ENCODE measurements at places on chromosomes 5 and 9.

GRCh38 chr5:111076091-111076490, 4.6 kb downstream of the TSLP start:
- DNase-seq = peak; percentile 74

DNA sequence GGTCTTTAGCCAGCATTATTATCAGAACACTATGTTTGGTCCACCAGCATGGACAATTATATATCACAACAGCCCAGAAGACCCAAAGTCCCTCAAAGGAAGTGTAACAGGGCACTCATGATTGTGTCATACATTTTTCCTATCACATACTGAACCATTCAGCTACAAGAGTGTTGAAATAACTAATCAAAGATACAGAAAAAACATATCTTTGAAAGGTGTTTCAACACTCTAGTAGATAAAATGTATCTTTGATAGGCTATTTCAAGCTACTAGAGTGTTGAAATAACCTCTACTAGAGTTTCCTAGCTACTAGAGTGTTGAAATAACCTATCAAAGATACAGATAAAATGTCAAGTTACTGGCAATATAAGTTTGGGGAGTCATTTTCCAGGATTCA, 545.0 kb downstream of the PRR16 start:
- no peak for DNase-seq

- no peak for DNase-seq
Observed at GRCh38 chr5:108661024-108661423, 86.7 kb upstream of the FER start.

GRCh38 chr9:34403554-34404380, 27.1 kb upstream of the MYORG start:
- peak; percentile 58 for DNase-seq

- no peak for DNase-seq
Observed at GRCh38 chr5:10726179-10726912, 34.7 kb downstream of the DAP start.

DNA sequence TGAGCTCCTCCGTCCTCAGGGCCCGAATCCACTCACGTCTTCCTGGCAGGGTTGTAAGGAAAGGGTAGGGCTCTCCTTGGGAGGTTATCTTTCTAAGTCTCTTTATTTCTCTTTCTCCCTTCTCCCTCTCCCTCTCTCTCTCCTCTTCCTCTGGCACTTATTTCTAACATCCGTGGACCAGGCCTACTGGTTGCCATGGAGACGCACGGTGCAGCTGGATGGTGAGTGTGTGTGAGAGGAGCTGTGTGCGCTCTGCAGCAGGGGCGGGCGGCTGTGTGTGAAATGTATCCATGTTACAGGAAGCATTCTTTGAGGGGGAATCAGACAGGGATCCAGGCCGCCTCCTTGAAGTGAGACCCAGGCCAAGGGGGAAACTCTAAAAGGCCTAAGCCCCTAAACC, 32.2 kb downstream of the PCDH1 start:
- no peak for DNase-seq

GRCh38 chr9:114117614-114117995, 18.5 kb upstream of the KIF12 start:
- DNase-seq = no peak

GRCh38 chr5:15948190-15948589, 231.4 kb downstream of the MARCHF11 start:
- DNase-seq = no peak

- no peak for DNase-seq
Observed at GRCh38 chr5:84382363-84383295, 2.1 kb downstream of the EDIL3 start.

GRCh38 chr5:1836176-1836890, 35.1 kb downstream of the NDUFS6 start:
- no peak for DNase-seq

- DNase-seq = no peak
Observed at GRCh38 chr5:127290946-127291693, 524 bp downstream of the MEGF10 start.

GRCh38 chr5:78677777-78678668, 29.5 kb upstream of the LHFPL2 start:
- DNase-seq = peak; percentile 83

DNA sequence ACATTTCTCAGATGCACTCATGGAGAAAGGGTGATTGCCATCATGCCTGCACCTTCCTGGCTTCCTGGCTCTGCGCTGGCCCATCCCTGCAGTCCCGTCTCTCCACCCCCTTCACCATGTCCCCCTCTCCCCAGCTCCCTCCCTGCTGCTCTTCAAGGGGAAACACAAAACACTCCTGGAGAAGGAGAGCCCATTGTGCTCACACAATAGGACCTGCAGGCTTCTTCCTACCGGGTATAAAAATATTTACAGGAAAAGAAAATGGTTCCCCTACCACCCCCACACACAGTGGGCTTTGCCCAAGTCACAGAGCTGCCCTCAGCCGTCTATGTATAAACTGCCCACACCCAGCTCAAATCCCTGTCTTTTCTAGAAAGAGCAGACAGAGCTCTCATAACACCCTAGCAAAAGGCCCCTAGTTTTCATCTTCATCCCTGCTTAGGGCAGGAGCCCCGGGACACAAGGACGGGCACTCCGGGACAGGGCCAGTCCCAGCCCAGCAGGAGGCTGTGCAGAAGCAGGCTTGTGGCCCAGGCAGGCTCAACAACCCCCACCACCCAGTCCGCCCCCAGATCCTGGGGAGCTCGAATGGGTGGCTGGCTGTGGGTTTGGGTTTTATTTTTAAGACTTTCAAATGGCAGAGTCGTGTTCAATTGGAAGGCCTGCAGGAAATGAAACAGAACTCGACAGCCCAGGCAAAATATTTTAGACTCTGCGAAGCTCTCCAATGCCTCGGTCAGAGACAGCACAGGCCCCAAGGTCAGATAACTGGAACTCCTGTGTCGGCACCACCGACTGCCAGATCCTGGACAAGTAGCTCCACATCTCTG, 77.3 kb downstream of the LRSAM1 start:
- DNase-seq = no peak

DNA sequence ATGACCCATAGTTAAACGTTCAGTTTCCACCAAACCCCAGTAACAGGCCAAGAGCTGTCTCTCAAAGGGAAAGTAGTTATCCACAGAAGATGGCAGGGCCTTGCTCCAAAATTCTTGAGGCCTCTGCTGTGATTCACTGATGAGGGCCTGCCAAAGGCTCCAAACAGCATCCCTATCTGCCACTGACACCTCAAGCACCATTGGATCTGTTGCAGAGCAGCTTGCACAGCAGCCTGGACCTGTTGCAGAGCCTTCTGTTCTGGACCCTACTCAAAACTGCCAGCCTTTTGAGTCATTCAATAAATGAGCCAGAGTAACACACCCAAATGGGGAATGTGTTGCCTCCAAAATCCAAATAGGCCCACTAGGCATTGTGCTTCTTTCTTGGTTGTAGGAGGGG, 741.5 kb upstream of the RGMB start:
- no peak for DNase-seq

GRCh38 chr9:34899535-34900158, 58.4 kb upstream of the PHF24 start:
- peak; percentile 73 for DNase-seq

GRCh38 chr9:87910821-87911220, 6.9 kb upstream of the SPATA31C1 start:
- DNase-seq = no peak

GRCh38 chr5:125812651-125813050, 610.6 kb upstream of the GRAMD2B start:
- DNase-seq = no peak

DNA sequence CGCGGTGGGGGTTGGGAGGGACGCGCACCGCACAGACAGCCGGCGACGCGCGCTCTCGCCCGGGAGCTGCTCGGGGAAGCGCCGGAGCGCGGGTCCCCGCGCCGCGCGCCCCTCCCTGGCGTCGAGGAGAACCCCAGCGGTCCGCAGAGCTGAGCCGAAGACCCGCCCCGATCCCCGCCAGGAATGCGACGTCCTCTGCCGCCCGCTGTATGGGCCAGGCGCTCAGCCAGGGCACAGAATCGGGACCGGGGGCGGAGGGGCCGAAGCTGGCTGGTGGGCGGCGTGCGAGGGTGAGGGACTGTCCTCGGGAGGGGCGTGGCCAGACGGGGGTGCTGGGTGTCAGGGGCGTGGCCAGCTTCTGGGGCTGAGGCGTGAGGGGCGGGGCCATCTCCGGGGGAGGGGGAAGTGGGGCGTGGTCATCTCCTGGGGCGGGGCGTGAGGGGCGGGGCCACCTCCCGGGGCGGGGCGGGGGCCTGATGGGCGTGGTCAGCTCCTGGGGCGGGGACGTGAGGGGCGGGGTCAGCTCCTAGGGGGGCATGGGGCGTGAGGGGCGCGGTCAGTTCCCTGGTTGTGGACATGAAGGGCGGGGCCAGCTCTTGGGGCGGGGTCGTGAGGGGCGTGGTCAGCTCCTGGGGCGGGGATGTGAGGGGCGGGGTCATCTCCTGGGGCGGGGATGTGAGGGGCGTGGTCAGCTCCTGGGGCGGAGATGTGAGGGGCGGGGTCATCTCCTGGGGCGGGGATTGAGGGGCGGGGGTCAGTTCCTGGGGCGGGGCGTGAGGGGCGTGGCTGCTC, 965 bp downstream of the PTGDS start:
- peak; percentile 35 for DNase-seq

- DNase-seq = peak; percentile 11
Observed at GRCh38 chr5:139768807-139769465, 26.7 kb upstream of the PSD2 start.

- DNase-seq = no peak
Observed at GRCh38 chr5:3393920-3394597, 201.6 kb upstream of the IRX1 start.

GRCh38 chr5:29367176-29367833, 1826.2 kb upstream of the CDH6 start:
- no peak for DNase-seq

DNA sequence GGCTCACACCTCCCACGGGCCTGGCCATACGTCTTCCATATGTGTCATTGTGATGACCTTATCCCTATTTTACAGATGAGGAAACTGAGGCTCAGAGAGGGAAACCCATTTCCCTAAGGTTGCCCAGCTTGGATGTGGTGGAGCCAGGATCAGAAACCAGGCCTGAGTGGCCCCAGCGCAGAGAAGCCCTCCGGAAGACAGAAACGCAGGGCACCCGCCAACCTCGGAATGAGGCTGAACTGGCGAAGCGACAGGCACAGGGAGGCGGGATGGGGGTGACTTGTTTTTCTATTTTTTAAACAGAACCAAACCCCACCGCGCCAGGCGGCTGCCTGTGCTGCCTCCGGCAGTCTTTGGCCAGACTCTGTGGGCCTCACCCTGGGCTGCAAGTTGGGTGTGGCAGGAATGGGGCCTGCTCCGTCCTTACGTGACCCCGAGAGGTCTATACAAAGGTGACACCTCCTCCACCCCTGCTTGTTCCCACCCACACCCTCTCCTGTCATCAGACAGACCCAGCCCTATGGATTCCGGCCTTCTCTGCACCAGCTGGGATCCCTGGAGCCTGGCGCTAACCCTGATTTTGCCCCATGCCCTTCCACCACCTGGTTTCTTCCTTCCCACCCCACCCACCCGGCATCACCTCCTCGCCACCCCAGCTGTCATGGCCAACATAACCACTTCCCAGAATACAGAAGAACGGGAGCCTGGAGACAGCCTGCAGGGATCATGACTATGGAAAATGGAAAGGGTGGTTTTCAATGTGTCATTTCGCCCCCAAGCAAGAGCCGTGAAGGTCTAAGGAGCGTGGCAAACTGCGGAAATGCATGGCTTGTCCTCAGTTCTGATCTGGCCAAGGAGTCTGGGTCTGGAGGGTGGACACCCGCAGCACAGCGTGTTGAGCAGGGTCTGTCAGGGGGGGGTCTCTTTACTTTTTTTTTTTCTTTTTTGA, 23.6 kb downstream of the PLPP7 start:
- DNase-seq = no peak

GRCh38 chr5:79552984-79553383, 39.0 kb upstream of the HOMER1 start:
- no peak for DNase-seq

DNA sequence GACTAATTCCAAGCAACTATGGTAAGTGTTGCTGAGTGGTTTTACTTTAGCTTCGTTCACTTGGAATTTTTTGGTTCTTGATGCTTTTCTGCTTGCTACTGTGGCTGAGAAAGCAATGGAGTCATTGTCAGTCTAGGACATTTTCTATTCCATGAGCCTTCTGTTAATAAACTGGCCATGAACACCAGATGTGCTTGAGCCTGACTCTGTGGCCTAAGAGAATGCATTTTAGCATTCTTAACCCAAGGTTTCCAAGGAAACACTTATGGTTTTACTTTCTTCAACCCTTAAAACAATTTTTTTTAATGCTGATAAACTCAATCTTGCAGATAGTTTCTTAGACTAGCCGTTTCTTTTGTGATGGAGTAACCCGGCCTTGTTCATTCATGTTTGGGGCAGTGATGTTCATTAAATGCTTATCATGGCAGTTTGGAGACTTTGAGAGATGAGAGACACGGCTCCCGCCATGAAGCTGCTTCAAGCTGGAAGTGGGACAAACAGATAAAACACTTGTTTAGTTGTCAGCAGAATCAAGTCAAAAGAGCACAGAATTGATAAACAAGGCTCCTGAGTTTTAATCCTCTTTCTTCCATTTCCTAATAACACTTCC, 42.4 kb downstream of the OSTF1 start:
- DNase-seq = no peak

DNA sequence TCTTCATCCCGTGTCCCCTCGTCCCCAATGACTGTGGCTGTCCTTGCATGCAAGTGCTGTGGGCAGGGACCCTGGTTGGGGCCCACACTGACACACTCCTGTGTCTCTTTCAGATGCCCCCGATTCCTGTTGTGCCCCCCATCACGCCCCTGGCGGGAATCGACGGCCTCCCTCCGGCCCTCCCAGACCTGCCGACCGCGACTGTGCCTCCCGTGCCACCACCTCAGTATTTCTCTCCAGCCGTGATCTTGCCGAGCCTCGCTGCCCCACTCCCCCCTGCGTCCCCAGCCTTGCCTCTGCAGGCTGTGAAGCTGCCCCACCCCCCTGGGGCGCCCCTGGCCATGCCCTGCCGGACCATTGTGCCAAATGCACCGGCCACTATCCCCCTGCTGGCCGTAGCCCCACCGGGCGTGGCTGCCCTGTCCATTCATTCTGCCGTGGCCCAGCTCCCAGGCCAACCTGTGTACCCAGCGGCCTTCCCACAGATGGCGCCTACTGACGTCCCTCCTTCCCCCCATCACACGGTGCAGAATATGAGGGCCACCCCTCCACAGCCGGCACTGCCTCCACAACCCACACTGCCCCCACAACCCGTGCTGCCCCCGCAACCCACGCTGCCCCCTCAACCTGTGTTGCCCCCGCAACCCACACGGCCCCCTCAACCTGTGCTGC, 75.0 kb downstream of the WNK2 start:
- no peak for DNase-seq

GRCh38 chr5:116576053-116576713, 1.6 kb upstream of the SEMA6A start:
- DNase-seq = peak; percentile 24

- DNase-seq = no peak
Observed at GRCh38 chr5:16797951-16798350, 138.1 kb downstream of the MYO10 start.

- DNase-seq = no peak
Observed at GRCh38 chr9:134945509-134946275, 28.0 kb upstream of the FCN1 start.

GRCh38 chr5:135025730-135026644, 8.0 kb downstream of the PITX1 start:
- DNase-seq = no peak

- DNase-seq = peak; percentile 61
Observed at GRCh38 chr9:99162759-99163364, 57.9 kb downstream of the TGFBR1 start.

- DNase-seq = no peak
Observed at GRCh38 chr5:165521816-165522610, 2016.6 kb downstream of the MAT2B start.

- DNase-seq = peak; percentile 45
Observed at GRCh38 chr5:150236313-150236712, 46.5 kb downstream of the SLC6A7 start.

GRCh38 chr5:90909101-90909503, 350.5 kb downstream of the ADGRV1 start:
- DNase-seq = no peak

GRCh38 chr9:131240047-131240921, 36.0 kb downstream of the FAM78A start:
- DNase-seq = no peak
